Spinal cord (tissue), 10 donors: ENCODE measurements at places on chromosomes 2 and 18. TPM values are rescaled to one million over a fixed set of nuclear protein-coding genes. Genes with fewer than 3 reads are reported as not detected.

The MAP3K20 gene
- total RNA-seq, result 23.1 TPM

The CERKL gene
- 2.6 TPM for total RNA-seq

The IL1RN gene
- total RNA-seq, result 0.44 TPM

The PSD4 gene
- 7.1 TPM for total RNA-seq

The TACR1 gene
- 7.3 TPM for total RNA-seq
